ENCODE measurements at places on chromosomes 5 and 9.

- no peak for DNase-seq
Observed at GRCh38 chr5:180171568-180172094, 37.4 kb downstream of the RASGEF1C start.

DNA sequence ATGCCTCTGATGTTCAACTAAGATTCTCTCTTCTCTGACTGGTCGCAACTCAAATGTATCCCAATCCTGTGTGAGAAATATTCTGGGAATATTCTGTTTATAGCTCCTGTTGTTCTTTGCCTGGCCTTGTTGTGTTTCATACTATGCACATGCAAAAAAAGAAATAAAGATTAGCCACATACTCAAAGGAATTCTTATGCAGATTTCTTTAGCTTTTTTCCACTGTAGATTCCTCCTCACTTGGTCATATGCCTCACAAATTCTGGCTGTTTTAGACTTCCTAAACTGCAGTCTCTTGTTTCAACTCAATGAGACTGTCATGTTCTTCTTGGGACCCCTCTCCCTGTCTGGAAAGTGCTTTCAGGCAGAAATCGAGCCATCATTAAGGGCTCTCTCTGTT is 217.5 kb upstream of the SH3GL2 start:
- DNase-seq, result no peak

DNA sequence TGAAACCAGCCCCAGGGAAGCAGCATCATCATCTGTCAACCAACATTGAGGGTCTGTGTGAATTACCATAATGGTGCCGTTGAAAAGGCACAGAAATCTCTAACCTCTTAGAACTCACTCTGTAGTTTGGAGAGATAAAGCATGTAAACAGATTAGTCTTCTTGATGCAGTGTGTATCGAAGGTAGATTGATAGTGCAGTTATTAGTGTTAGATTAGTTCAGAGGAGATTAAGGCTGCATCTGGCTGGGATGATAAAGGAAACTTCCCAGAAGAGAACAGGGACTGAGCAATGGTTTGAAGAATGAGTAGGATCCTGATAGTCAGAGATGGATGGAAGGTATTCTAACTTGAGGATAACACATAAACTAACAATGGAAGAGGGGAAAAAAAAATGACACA is 651.5 kb downstream of the TLE1 start:
- DNase-seq, result no peak

DNA sequence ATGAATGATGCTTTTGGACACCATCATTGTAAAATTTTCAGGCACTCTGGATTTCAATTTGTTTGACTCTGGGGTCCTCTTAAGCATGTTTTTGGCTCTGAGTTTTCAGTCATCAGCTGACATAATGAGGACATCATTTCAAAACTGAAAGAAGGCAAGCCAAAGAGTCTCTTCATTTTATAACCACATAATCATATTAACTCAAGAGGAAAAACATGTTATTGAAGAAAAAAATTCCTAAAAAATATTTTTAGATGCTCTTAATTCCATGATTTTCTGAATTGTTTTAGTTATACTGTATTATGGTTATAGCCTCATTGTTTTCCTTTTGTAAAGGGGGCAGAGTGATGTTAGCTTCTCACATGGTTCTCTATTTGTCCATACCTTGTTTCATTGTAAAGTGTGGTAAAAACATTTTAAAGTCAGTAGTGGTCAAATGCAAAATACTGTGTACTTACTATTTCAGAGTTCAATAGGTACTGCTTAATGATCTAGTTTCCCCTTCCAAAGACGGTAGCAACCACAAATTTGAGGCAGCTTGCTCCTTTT is 472.1 kb downstream of the DMRT2 start:
- no peak for DNase-seq

DNA sequence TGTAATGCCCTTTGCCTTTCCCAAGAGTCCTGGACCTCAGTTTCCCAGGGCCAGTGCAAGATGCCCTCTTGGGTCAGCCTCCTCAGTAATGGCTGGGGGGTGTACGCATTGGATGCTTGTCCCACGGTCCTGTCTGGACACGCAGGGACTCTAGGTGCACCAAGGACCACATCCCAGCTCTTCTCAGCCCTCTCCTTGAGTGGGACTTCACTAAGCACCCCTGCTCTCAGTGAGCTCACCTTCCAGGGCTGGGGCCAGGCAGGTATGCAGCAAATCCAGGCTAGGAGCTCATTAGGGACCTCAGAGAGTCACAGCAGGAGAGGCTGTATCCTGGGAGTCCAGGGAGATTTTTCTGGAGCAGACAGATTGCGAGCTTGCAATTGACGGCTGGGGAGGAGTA is 59.8 kb downstream of the MACROH2A1 start:
- no peak for DNase-seq

All from eye (tissue), 1 donor.